ENCODE measurements at places on chromosomes 12 and 14.

GRCh38 chr14:67641902-67642749 lies 22.4 kb downstream of the ARG2 start:
- DNase-seq: no peak

GRCh38 chr12:46489951-46490388 lies 117.4 kb upstream of the SLC38A2 start:
- DNase-seq: no peak

DNA sequence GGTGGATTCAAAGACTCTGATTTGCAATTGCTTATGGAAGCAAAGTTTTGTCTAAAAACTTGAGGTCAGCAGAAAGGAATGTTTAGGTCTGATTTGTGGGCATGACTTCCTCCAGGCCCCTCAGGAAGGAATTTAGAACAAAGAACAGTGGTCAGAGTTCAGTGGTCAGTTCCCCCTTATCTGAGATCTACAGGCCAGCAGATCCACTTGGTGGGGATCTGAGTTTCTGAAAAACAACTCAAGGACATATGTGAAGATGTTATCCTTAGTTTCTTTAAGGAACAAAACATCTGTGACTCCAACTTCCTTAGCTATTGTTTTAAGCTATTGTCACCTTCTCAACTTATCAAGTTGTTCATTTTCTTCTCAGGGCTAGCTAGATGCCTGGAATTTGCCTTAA lies 28.0 kb upstream of the NAA30 start:
- DNase-seq: no peak

GRCh38 chr12:115312901-115313300 lies 628.9 kb upstream of the TBX3 start:
- no peak for DNase-seq

DNA sequence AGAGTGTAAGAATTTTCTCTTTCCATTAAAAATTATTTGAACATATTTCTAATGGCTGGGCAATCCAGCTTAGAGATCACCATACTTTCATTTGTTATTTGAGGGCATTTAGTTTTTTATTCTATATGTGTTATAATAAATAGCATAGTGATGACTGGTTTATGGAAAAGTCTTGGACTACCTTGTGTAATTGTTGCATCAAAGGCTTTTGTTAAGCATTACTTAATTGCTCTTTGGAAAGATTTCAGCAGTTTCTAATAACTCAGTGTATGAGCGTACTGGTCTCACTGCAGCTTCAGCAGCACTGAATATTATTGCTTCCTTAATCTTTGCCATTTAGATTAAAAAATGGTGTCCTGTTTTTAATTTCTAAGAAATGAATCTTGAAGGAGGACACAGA lies 22.8 kb downstream of the TMEM19 start:
- no peak for DNase-seq

GRCh38 chr12:51087818-51088217 lies 4.4 kb upstream of the CSRNP2 start:
- no peak for DNase-seq

DNA sequence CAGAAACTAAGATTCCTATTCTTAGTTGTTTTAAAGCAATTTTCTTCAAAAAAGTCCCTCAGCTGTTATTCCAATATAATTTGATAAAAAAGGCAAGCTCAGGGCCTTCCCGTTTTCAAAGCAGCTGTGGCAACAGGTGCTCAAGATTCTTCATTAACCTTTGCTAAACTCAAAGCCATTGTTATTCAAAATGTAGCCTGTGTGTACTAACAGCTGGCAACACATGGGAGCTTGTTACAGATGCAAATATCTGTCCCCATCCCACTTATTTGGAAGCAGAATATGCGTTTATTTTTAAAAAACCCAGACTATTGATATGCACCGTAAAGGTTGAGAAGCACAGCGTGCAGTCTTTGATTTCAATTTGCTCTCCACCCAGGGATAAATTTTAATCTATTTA lies 210.4 kb upstream of the SYT10 start:
- DNase-seq: no peak

DNA sequence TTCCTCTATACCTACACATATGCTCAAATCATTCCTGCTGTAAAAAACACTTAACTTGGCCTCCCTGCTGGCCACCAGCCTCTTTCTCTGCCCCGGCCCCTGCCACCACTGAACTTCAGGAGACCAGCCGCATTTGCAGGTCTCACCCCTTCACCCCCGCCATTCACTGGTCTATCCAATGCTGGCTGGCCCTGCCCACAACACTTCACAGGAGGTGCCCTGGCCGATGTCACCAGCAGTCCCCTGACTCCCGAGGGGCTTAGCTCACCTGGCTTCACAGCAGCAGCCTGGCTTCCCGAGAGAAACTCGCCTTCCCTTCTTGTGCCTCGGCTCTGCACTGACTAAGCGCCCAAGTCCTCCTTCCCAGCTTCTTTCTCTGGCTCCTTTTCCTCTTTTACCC lies 7.5 kb downstream of the AK7 start:
- DNase-seq: no peak

DNA sequence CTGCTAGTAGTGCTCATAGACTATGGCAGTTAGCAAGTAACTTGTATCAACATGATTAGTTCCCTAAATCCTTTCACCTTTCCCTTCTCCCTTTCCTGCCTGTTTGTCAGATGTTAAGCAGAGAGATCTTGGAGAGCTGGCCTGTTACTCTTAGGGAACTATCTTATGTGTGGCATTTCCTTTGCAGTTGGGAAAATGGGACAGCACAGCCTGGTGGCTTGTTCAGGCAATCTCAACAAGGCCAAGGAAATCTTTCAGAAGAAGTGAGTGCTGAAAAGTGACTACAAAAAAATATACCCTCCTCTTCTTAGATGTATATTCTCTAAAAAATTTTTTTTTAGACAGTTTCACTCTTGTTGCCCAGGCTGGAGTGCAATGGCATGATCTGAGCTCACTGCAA lies 7.4 kb downstream of the PARP2 start:
- DNase-seq: no peak

DNA sequence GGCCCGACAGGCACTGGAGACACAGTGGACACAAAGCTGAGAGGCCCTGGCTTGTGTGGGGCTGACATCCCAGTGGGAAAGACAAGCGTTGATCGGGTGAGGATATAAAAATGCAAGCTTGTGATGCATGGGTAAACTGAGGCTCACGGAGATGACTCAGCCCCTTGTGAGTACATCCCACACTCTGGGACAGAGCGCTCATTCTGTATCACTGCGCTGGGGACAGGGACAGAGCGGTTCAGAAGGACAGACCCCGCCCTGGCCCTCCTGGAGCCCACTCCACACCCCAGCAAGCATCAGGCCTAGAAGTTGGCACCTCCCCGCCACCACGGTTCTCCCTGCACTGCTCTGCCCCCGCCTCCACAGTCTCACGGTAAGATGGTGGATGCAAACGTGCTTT lies 156.3 kb downstream of the PIWIL1 start:
- no peak for DNase-seq

DNA sequence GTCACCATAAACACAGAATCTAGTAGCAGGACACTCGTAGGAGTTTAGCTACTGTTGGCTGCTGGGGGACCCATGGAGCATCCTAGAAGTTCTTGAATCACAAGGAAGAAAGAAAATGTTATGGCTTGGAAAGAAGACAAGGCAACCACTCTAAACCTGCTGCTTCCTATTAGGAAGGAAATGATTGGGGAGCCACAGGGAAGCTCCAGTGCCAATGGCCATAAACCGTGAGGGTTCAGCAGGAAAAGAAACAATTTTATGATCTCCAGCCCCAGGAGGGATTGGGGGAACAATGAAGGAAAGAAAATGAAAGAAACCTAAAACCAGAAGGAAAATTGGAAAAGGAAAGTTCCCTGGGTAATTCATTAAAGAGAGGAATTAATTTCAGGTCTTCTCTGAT lies 372.0 kb downstream of the FUT8 start:
- no peak for DNase-seq

DNA sequence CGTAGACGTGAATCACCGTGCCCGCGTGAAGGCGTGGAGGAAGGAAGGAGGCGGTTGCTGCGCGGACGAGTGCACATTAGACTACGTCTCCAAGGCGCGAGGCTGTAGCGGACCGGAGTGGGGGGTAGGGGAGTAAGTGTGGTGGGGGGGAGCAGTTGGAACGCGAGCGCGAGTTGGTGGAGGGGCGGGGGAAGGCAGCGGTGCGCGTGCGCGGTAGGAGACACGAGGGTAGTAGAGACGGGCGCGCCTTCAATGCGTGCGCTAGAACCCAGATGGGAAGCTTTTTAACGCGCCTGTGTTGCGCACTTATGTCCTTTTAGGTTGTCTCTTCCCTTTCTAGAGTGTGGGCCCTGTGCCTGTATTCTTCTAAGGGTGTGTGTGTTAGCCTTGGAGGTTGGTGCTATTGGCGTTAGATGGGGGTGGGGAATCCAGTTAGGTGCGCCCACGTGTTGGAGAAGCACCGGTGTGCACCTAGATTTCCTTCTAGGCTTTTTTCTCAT lies 604 bp downstream of the EIF4B start:
- peak; percentile 80 for DNase-seq

- no peak for DNase-seq
Measured at GRCh38 chr14:103250874-103251273, 83.2 kb upstream of the EIF5 start.

DNA sequence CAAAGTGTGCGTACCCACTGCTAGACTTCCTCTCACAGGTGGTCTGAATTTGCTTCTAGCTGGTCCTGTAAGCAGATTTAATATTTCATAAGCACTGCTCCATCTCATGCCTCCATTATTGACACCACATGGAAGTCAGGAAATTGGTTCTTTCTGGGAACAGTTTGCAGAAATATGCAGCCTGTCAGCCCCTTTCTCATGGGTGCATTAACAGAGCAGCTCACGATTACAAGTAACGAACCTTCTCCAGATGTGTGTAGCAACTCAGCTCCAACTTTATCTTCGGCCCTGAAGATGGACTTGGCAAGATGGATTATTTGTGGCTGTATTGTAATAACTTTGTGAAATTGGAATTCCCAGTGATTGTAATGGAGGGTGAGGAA lies 214.5 kb upstream of the DDHD1 start:
- no peak for DNase-seq

- no peak for DNase-seq
Measured at GRCh38 chr12:123115409-123116121, 35.3 kb downstream of the PITPNM2 start.

DNA sequence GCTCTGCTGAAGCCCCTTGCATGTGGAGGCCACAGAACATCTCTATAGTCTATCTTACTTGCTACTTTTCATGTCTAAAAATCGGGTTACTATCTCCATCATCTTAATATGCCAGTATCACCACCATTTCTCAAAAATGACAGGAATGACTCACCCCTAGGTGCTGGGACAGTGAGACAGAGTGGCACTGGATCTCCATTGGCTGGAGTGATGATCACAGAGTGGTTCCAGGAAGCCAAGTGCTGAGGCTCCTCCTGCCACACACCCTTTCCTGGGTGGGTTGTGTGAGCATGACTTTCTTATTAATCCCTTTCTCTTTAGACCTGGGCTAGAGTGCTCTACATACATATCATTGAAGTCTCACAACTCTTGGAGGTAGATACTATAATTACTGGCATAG lies 3.3 kb upstream of the ASCL1 start:
- no peak for DNase-seq

DNA sequence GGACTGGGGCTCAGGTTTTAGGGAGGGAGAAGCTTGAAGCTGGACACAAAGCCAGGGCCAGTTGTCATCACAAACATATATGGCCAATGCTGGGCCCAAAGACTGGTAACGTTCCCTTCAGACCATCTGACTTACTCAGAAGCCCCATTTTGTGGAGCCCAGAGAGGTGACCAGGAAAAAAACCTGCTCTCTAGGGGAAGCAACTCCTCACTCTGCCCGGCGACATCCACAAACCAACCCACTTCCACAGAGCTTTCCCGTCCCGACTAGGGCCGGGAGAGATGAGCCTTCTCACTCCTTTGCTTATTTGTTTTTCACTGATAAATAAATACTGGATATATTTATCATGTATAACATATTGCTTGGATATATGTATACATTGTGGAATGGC lies 180.9 kb upstream of the RTL1 start:
- no peak for DNase-seq

DNA sequence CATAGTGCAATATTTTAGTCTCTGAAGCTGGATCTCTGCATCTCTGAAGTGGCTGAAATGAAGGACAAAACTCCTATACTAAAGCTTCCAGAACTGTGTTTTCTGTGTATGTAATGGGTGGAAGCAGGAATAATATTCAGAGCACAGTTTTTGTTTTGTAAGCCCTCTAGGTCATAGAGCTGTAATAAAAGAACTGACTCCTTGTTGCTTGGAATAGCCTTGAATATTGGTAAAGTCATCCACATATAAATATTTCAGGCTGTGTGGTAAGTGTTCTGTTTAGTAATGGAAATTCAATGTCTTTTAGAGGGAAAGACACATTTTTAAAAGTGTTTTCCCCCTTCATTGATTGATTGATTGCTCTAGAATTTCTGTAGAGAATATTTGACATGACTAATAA lies 18.2 kb upstream of the AKAP6 start:
- DNase-seq: no peak

GRCh38 chr12:6084261-6084968 lies 40.1 kb downstream of the VWF start:
- no peak for DNase-seq

GRCh38 chr14:33063521-33063920 lies 124.8 kb downstream of the NPAS3 start:
- no peak for DNase-seq

Data from activated CD8-positive, alpha-beta memory T cell treated with anti-CD3 and anti-CD28 coated beads, Interleukin-2, amount 50 U/mL, for 4 hours (primary cell).